T-helper 2 cell (primary cell): ENCODE measurements at places on chromosomes 12 and 14.

DNA sequence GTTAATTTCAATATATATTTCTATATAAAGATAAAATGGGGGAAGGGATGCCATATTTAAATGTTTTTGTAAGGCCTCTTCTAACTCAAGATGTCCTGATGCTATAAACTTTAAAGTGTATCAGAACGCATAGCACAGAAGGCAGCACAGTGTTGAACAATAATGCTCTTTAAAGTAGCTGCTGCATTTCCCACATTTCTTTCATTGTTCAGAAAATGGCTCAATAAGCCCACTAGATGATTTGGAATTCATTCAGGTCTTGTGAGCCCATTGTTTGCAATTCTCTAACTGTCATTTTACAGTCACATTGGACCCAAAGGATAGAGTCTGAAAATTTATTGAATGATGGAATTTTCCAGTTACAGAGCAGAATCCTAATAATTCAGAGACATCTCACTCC lies 64.0 kb upstream of the PCED1B start:
- DNase-seq, result no peak

DNA sequence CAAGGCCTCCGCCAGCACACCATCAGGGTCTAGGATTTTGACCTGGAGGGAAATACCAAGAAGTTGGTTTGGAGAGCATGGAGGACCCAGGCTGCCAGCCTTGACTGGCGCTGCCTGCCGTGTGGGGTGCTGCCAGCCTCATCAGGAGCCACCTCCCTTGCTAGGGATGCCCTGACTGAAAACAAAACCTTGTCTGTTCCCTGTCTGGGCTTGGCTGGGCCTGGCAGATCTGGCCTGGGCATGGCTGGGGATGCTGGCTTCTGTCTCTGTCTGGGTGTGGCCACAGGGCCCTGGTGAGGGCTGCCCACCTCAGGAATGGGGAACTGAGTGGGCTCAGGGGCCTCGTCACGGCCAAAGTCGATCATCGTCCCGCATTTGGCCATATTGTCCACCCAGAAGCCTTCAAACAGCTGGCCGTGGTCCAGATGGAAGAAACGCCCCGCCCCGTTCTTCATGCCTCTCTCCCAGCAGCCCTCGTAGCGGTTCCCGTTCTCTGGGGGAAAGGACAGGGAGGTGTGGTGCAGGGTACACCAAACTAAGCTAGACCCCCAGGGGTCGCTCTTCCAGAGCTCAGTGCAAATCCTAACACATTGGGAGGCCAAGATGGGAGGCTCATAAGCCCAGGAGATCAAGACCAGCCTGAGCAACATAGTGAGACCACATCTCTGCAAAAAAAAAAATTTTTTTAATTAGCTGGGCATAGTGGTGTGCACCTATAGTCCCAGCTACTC lies 16.5 kb downstream of the MORN3 start:
- no peak for DNase-seq

DNA sequence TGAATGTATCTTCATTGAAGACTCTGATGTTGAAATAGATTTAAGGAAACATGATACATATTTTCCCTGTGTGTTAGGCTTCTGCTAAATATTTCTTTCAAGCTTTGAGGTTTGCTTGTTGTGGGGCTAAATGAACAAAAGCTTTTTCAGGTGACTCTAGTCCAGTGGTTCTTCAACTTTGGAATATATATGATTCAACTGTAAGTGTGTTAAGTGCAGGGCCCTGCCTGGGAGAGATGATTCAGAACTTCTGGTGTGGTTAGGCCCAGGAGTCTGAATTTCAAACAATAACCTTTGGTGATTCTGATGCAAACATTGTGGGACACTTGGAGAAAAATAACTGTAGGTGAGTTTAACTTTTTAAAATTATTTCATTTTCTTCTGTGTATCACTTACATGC lies 93.0 kb downstream of the TRHDE start:
- no peak for DNase-seq

DNA sequence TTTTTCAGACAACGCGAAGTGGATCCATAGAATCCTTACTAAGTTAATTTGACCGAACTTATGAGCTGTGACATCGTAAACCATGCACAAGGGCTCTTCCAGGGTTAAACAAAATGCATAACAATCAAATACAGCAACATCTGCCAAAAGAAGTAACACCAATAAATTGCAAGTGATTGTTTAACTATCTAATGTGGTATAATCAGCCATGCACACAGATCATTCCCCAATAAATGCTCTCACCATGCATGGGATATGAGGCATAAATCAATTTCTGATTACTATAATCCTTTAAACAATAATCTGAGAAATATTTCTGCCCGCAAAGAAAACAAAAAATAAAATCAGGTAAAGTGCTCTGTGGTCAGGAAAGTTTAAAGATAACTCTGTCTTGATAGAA lies 7.7 kb upstream of the PLEKHG7 start:
- DNase-seq, result no peak

- no peak for DNase-seq
Measured at GRCh38 chr14:21043387-21043973, 1.3 kb downstream of the RNASE7 start.

- DNase-seq, result no peak
Measured at GRCh38 chr12:21301-22189, 45.0 kb upstream of the IQSEC3 start.

DNA sequence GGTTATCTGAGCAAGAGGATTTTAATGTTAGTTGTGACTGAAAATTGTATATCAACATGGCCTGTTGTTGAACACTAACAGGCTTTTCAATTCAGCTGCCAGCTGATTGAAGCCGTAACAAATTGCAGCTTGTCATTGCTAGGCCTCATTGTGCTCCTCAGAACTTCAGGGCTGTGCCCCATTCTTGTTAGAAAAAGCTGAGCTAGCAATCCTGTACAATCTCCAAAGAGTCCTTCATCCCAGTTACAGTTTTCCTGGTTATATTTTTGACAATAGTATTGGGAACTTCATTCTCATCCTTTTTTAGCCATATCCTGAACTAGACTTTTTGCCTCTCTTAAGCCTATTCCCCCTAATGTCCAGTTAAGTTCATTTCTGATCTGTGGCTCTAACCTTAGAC lies 564.1 kb upstream of the ATXN7L3B start:
- no peak for DNase-seq

DNA sequence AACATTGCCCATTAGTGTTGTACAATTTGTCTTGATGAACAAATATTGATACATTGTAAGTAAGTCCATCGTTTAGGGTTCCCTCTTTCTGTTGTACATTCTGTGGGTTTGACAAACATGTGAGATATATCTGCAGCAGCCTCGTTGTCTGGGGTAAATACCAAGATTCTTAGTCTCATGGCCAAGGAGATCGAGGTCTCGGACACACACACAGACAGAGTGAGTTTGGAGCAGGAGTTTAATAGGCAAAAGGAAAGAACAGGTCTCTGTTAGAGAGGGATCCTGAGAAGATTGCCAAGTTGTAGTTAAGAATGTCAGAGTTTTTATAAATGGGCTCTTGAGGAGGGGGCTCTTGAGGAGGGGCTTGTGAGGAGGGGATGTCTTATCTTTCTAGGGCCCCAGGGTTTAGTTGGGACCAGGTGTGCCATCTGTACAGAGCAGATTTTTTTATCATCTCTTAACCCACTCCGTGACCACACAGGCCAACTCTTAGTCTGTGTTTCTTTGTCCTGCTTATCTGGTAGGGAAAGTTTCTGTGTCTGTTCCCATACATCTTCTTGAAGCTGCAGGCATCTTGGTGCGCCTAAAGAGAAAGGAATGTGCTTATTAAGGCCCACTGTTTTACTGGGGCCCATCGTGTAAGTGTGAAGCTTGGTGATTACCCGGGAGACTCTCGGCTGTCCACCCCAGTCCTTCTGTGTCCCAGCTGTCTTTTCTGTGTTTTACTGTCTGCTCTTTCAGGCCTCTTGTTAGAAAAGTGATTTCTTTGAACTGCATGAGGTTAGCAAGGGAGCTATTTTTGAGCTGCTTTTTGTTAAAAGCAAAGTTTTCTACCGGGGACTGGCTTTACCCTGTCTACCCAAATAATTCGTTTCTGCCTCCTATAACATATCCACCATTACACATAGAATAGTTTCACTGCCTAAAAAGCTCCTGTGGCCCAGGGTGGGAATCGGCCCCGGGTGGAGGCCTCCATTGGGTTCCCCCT lies 22.4 kb upstream of the CLEC2D start:
- DNase-seq, result no peak

DNA sequence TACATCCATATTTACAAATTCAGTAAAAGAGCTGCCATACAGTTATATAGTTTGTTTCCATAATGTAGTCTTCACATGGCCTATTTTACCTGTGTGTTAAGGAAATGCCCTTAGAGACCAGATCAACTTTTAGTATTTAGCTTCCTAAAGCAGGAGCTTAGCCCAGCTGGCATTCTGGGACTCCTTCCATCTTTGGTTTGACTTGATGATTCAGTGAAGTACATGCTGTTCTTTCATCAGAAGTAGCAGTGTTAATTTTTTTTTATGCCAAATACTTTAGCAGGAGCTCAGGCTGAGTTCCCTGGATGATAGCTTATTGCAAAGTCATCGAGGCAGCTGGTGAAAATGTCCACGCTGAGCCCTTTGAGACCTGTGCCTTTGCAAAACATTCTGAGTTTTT lies 101.0 kb downstream of the FOXG1 start:
- DNase-seq, result no peak

DNA sequence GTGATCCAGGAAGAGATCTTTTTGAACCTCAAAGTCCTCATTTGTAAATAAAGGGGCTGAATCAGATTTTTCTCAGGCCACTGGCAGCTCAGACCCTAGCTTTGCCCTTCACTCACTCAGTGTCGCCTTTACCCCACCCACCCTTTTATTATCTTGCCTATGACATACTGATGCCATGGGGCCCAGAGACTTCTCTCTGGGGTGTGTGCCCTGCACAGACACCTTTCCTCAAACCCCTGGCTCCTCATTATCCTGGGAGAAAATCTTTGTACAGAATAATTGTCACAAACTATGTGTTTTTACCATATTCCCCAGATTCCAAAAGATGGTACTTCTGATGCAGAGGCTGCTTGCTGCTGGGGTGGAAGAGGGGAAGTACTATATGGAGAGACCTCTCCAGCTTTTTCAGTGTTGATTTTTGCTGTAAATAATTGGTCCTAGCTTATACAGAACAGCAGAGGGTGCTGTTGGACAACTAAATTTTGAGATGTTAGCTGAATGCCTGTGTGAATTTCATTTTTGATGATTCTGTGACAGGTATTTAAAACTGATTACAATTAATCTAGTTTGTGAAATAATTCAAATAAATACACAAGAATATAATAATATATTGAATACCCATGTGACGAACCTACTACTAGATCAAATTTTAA lies 53.9 kb upstream of the DCD start:
- DNase-seq, result no peak

GRCh38 chr12:131363841-131364495 lies 346.9 kb upstream of the SFSWAP start:
- DNase-seq, result no peak

GRCh38 chr14:50524731-50525515 lies 7.4 kb downstream of the MAP4K5 start:
- DNase-seq, result no peak

DNA sequence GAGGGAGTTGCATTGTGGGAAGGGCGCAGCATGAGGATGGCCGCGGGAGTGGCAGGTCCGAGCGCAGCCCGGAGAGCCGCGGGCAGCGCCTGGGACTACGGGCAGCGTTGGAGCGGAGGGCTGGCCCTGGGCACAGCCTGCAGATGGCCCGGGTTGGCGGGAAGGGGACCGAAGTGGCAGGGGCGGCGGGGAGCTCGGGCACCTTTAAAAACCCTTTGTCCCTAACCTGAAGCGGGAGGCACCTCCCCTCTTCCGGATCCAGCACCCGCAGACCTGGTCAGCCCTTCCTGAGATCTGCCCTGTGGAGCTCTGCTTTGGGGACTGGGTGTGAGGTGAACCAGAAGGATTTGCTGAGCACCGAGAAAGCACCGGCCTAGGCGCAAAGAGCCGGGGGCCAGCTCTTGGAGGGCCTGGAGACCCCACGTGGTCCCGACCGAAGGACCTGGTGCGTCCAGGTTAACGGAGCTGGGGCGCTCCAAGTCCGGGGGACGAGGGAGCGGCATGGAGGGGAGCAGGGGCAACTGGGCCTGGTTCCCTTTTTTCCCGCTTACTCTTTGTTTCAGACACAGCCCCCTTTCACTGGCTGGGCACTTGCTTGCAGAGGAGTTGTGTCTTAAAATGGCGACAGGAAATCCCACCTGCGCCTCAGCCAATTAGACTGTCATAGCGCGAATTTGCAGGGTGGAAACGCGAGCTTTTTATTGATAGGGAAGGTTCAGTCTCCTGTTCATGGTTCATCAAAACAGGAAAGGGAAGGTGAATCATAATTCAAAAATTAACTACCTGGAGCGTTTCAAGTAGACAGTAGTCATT lies 792 bp upstream of the SLC38A1 start:
- peak; percentile 79 for DNase-seq

DNA sequence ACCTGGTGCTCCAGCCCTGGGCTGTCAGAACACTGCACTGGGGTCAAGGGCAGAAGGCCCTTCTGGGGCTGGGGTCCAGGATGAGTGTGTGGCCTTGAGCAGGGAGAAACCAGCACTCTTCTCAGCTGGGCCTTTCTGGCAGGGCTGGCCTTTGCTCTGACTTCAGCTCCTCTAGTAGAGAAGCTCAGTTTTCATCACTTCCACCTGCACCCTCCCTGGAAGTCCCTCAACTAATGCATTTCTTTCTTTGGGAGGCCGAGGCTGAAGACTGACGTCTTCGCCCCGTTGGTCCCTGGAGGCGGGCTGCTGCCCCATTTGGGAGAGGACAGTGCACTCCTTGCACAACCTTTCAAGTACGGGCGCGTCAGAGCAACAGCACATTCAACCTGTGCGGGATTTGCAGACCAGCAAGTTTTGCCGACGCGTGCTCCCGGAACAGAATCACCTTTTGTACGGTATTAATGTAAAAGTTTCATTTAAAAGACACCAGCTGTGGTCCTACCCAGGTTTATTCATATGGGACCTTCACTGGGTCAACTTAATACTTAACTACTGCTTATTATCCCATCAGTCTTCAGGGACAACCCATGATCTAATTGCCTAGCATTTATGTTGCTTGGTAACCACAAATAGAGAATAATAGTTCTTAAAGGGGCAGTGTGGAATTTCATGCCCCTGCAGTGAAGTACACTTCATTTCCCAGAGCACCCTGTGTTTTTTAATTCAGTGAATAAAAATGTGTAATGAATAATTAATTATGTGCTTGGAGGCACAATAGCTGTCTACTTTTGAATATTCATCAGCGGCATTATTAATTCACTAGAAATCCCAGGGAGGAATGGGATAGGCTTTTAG lies 134.8 kb upstream of the VRK1 start:
- DNase-seq, result no peak

- no peak for DNase-seq
Measured at GRCh38 chr12:11170810-11171144, 217 bp upstream of the SMIM10L1 start.

DNA sequence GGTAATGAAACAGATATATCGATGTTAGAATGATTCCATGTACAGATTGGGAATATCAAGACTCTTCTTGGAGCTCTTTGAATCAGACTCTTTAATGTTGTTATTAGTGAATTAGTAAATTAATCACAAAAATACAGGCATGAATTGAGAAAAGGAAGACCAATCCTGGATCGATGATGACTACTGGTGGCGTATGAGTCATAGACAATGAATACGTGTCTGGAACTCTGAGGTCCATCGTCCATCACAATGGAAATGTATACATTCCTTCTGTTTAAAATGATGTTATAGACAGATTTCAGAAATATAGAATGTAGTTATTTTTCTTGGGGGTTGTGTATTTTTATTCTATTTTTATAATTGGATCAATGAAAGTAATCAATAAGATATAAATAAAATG lies 80.2 kb upstream of the RTL1 start:
- DNase-seq, result no peak

GRCh38 chr14:74333909-74334308 lies 14.4 kb upstream of the VRTN start:
- no peak for DNase-seq
